ENCODE measurements at places on chromosomes 4 and X. TPM values are rescaled to one million over a fixed set of nuclear protein-coding genes. Genes with fewer than 3 reads are reported as not detected.

GRCh38 chr4:141121768-141122454 is 11.4 kb downstream of the RNF150 start:
- H3K27ac ChIP-seq, result no peak overlapping the region
- H3K4me1 ChIP-seq, result peaks cover 2% of the 10 kb centered on the region
- no peaks in the 10 kb centered on the region for H3K27me3 ChIP-seq

GRCh38 chr4:147747787-147748454 is 16.0 kb downstream of the ARHGAP10 start:
- H3K27me3 ChIP-seq, result no peaks in the 10 kb centered on the region
- H3K4me1 ChIP-seq, result peaks cover 5% of the 10 kb centered on the region
- no peak for DNase-seq

DNA sequence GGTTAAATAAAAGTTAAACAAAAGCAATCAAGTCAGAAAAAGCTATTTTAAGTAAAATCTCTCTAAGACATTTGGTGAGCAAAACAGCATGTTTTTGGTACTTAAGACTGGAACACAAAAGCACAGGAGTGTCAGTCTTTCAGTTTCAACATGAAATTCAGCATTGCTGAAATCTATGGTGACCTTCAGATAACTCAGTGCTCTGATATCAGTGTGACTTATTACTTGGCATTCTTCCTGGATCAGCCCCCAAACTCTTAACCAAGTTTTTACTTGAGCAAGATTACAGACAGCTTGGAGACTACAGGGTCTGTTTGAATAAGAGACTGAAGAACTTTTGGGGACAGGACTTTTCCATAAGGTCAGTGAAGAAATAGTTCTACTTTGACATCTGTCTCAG is 437.2 kb downstream of the RAPGEF2 start:
- H3K36me3 ChIP-seq, result no peaks in the 10 kb centered on the region
- H3K27me3 ChIP-seq, result no peaks in the 10 kb centered on the region
- H3K27ac ChIP-seq, result no peak overlapping the region
- no peak for DNase-seq

DNA sequence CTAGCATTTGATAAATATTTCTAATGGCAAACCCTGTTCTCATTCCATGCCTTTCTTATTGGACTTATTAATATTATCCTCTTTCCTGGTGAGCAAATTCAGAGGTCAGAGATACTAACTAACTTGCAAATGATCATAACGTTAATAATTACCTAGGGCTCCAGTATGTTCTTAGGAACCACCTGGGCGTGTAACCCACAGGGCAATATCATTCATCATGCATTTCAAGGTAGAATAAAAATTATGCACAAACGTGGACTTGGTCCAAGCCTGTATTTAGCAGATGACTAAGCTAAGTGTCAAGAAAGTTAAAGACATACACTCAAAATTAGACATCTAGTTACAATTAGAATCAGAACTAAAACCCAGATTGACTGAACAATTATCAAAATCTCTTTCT is 850.1 kb downstream of the TRIML1 start:
- no peak overlapping the region for H3K27ac ChIP-seq
- no peaks in the 10 kb centered on the region for H3K4me1 ChIP-seq
- H3K36me3 ChIP-seq, result no peaks in the 10 kb centered on the region
- no peak for DNase-seq

Gene PPP4R3C
- not detected for total RNA-seq

DNA sequence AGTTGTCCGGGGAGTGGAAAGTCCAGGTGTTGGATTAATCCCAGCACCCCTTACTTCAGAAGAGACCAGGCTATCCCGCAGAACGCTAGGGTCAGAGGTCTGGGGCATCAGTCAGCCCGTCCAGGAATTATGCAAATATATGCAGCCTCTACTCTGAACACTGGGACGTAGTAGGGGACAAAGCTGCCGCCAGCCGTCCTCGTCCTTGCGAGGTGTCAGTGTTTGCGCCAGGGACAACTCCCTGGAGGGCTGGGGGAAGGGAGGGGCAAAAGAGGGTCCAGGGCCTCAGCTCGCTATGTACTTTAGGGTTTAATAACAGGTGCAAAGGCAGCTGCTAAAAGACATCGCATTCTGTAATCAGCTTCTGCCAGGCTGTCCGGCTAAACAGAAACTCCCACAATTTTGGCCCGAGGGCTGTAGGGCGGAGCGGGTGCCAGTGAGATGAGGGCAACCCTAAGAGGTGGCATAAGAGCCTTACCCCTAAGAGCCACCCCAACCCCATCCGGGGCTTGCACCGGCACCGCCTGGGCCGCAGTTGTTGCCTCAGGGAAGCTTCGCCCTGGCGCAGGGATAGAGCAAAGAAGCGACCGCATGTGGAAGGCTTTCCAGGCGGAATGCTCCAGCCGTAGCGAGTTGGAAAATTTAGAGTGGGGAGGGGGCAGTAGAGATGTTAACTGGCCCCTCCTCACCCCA is 8.4 kb downstream of the HAND2 start:
- no peaks in the 10 kb centered on the region for H3K4me1 ChIP-seq
- no peak for DNase-seq
- no peaks in the 10 kb centered on the region for H3K27me3 ChIP-seq
- peak overlapping the region; percentile 1 for H3K4me3 ChIP-seq
- peak overlapping the region; percentile 98 for H3K27ac ChIP-seq

Measured in aorta (tissue), 5 donors.